ENCODE measurements at places on chromosomes 13 and 19.
A peak's percentile ranks its signal among the peaks of the same experiment; 100 is the strongest.

GRCh38 chr13:19791953-19792537 is 9.3 kb upstream of the PSPC1 start:
- no peak for DNase-seq

- DNase-seq = no peak
Measured at GRCh38 chr19:51524666-51525264, 6.7 kb downstream of the SIGLEC6 start.

- no peak for DNase-seq
Measured at GRCh38 chr13:25874064-25874737, 177.6 kb downstream of the SHISA2 start.

DNA sequence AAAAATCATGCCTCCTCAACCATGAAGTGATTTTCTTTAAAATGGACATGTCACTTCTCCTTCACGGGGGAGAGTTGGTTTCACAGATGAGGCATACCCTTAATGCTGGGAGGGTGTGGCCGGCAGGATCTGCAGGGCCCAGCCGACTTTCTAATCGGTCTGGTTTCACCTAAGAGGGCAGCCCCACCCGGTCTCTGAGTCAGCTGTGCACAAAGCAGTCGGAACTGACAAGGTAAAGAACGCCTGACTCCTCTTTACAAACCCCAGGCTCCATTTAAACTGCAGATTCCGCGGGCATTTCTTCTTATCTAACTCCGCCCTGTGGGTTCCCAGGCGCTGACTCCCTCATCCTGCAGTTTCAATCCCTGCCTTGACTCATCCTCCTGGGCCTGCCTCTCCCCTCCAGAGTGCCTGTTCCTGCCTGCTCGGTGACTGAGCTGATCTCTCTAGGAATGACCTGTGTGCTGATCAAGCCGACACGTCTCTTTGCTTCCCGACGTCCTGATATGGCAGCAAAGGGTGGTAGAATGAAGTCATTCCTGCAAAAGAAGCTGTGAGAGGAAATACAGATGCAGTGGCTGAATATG is 63.4 kb downstream of the EFNB2 start:
- no peak for DNase-seq

GRCh38 chr19:2317756-2318155 is 9.8 kb upstream of the LINGO3 start:
- DNase-seq = no peak

- no peak for DNase-seq
Measured at GRCh38 chr19:38209671-38210457, 14.2 kb downstream of the DPF1 start.

GRCh38 chr13:85132986-85133385 is 666.2 kb downstream of the SLITRK6 start:
- no peak for DNase-seq

DNA sequence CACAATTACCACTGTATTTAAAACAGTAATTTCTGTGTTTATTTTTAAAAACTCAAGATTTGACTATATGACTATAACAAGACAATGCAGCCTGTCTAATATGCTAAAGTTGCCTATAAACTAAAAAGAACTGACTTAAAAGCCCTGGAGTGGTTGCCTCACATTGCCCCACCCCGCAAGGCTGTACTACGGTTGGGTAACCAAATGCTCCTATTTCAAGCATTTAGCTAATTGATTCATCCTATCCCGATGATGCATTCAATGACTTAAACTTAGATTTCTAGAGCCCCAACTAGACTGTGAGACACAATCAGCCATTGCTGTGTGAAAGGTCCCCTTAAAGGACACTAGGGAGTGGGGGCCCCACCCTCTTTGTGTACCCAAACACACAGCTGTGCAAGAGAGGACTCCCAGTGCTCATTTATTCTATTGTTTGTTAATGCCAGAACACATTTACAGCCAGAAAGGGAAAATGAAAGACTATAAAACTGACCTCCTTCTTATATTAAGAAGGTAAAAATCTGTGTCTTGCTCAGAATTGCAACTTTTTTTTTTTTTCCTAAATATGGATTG is 66.9 kb downstream of the MIPEP start:
- DNase-seq = no peak

- no peak for DNase-seq
Measured at GRCh38 chr13:75847588-75847987, 211.5 kb downstream of the LMO7 start.

DNA sequence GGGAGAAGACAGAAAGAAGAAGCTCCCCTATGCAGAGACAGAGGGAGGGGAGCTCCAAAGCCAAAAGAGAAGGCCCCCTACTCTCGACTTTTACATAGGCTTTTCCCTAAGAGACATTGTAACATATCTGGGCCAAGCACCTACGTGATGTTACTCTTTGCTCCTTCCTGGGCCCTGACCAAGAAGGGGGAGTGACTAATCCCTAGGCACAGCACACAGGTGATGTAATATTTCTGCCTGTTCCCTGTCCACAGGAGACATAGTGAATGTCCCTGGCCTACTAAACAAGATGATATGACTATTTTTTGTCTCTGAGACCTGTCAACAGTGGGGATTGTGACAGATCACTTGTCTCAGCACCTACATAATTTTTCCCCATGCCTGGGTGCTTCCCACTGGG is 15.9 kb upstream of the ZNF254 start:
- no peak for DNase-seq

DNA sequence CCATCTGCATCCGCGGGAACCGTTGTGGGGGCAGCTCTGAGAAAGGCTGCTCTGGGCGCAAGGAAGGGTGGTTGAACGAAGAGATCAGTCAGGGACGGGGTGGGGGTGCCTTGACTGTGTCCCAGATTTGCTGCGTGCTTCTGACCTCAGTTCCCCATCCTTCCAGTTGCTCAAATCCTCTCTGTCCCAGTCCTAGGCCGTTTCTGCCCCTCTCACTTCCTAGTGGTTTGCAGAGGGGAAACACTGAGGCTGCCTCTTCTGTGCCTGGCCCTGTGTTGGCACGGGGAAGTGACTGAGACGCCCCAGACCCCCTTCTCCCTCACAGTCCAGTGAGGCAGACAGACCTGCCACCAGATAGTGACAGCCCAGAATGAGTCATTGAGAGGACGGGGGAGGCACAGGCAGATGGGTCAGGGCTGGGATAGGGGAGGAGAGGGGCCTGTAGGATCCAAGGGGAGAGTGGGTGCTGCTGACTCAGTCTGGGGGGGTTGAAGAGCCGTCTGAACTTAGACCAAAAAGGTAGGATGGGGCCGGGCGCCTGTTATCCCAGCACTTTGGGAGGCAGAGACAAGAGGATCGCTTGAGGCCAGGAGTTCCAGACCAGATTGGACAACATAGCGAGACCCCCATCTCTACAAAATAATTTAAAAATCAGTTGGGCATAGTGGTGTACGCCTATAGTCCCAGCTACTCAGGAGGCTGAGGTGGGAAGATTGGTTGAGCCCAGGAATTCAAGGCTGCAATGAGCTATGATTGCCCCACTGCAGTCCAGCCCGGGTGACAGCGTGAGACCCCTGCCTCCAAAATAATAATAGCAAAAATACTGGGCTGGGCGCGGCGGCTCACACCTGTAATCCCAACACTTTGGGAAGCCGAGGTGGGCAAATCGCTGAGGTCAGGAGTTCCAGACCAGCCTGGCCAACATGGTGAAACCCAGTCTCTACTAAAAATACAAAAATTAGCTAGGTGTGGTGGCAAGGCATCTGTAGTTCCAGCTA is 26.5 kb downstream of the NUMBL start:
- no peak for DNase-seq

DNA sequence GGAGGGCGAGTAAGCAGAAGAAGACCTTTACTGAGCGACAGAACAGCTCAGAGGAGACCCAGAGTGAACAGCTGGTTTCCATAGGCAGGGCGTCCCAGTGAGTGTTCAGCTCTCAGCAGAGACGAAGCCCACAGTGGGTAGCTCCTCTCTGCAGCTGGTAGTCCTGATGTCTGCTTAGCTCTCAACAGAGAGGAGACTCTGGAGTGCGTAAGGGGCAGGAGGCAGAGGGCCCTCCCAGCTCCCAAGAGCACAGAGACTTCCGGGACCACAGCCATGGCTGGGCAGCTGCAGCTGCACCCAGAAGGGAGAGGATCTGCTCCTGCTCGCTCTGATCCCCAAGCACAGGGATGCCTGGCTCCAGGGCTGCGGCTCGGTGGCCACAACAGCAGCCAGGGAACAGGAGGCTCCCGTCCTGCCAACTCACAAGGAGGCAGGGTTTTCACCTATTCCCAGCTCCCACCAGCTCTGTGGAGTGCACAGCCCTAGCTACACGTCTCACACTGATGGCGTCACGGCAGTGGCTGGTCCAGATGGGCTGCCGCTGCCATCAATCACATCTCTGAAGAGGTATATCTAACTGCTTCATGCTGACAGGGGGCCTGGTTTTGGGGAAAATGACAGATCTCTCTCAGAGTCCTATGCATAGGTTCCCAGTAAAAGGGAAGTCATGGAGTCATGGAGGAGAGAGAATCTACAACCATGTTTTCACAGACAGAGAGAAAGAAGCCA is 2660.1 kb upstream of the PCDH20 start:
- DNase-seq = no peak

GRCh38 chr13:42614436-42615035 is 40.6 kb downstream of the TNFSF11 start:
- no peak for DNase-seq

DNA sequence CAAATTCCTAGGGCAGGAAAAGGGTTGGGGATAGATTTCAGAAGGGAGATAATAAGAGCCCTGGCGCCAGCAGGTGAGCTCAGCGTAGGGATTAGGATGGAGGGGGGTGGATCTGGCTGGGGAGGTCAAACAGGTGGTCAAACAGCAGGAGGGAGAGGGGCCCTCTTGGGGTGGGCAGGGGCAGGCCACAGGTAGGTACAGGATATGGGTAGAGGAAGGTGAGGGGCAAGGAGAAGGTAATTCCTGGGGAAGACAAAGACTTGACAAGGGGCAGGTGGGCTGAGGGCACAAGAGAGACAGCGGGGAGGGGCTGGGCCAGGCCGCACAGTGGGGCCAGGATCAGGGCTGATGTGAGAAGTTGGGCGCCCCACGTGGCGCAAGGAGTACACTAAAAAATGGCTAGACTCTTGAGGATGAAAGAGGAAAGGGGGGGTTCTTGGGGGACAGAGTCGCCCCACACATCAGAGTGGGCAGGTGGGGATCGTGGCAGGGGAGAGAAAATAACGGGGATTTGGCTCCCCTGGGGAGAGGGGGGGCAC is 713 bp downstream of the KRI1 start:
- DNase-seq = no peak

- DNase-seq = no peak
Measured at GRCh38 chr13:60112771-60113170, 51.0 kb downstream of the DIAPH3 start.

DNA sequence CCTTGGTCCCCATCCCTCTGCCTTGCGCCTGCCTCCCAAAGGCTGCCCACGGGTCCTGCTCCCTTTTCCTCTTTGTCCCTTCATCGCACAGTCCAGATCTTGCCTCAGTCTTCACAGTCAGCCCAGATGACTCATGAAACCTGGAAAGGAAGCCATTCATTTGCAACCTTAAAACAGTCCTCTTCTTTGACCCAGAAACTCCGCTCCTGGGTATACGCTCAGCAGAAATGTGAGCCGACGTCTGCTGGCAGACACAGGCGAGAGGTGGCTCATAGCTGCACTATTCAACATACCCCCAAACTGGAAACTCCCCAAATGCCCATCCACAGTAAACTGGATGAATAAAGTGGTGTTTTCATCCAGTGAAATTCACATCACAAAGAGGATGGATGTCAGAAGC is 13.6 kb upstream of the PEPD start:
- no peak for DNase-seq

GRCh38 chr19:40603389-40604170 is 2.4 kb downstream of the LTBP4 start:
- DNase-seq = peak; percentile 94

DNA sequence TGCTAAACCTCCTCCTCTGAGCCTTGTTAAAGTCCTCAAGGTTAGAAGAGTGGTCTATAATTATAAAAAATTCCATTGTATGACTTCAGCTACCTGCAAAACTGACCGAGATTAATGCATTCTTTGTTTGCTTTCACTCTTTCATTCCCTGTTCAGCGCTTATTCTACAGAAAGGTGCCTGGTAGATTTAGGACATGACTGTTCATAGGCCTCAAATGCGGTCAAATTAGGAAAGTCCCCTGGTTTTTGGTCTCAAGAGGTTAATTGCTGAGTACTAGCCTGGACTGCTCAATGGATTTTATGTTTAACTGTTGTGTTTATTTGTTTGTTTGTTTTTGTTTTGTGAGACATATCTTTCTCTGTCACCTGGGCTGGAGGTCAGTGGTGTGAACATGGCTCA is 35.4 kb downstream of the KL start:
- no peak for DNase-seq

DNA sequence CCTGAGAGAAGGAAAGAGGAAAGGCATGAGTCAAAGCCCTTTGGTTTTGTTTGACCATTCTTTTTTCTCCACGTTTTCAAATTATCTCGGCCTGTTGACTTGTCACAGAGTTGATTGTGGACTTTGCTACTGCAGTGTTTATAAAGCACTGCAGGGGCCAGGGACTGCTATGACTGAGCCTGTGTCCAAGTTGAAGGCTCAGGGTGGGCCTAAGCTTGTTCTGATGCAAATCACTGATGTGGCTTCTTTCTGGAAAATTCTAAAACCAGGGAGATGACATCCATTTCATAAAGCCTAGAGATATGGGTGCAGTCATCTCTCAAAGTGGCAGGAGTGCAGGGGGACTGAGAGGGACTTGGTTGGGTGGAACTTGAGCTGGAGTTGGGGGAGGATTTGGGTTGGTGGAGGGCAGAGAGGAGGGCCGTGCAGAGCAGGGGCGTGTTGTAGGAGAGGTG is 1.2 kb upstream of the CXCL17 start:
- DNase-seq = no peak

DNA sequence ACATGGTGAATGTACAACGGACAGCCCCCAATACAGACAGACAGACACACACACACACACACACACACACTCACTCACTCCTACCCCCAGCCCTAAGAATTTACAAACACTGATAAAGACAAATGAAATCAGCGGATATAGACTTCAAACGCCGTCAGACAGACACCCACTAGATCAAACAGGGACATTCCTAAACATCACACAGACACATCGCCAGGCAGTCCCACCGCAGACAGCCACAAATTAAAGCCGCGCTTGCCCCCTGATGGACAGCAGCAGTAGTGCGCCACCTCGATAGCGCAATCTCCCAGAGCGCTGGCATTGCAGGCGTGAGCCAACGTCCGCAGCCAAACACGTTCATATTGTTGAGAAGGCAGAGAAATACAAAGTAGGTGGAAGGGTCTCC is 24.7 kb upstream of the ADGRE1 start:
- peak; percentile 47 for DNase-seq

DNA sequence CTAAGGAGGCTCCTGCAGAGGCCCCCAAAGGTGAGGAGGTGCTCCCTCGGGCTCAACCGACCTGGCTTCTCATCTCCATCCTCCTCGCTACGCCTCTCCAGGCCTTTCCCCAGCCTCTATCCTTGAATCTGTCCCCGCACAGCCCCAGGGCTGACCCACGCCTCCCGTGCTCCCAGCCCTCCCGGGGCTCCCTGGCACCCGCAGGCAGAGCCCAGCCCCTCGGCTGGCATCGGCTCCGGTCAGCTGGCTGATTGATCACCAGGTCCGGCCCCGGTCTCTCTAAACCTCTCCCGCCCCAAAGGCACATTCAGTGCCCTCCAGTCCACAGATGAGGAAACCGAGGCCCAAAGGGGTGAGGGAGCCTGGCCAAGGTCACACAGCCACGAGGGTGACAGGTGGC is 2.5 kb downstream of the MYBPC2 start:
- no peak for DNase-seq

GRCh38 chr13:30714629-30715371 is 20.5 kb upstream of the ALOX5AP start:
- no peak for DNase-seq

GRCh38 chr19:1985588-1986356 is 29.7 kb downstream of the BTBD2 start:
- no peak for DNase-seq

Data from smooth muscle cell of the brain vasculature (primary cell).